ENCODE measurements at places on chromosomes 16 and 17.

DNA sequence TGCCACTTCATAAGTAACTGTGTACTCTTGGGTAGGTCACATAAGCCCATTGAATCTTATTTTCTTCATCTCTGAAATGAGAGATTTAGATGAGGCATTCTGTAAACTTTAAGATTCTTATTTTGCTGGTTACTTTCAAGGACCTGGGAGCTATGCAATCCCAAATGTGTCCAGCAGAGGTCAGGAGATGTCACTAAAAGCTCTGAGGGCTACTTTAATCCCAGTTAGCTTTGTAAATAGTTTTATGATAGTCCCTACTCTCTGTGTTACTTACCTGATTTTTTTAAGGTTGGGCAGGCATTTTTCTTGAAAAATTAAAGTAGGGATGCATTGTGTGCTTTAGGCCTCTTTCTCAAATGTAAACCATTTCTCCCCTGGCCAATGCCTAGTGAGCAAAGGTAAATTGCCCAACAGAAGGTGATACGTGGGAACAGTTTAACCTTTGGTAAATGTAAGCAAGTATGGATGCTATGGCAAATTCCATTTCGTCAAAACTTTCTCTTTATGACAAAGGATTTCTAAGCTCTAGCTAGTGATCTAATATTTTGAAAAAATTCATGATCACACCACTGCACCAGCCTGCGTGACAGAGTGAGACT, 57.1 kb upstream of the WSB1 start:
- DNase-seq: peak; percentile 8

- DNase-seq: no peak
Measured at GRCh38 chr16:84406006-84406963, 37.9 kb downstream of the ATP2C2 start.

GRCh38 chr17:79304884-79305283, 230.3 kb downstream of the ENGASE start:
- DNase-seq: no peak

DNA sequence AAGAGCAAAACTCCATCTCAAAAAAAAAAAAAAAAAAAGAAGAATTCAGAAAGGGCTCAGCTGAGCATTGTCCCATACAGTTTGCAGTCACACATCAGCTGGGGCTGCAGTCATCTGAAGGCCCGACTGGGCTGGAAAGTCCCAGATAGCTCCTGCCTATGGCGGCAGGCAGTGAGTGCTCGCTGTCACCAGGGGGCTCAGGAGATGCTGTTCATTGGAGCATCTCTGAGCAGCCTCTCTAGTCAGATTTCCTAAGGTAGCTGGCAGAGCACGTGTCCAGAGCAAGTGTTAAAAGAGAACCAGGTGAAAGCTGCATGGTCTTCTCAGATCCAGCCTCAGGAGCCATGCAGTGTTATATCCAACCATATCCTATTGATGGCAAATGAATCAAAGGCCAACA, 75.8 kb downstream of the WSCD1 start:
- no peak for DNase-seq

GRCh38 chr16:17566075-17566474, 95.3 kb upstream of the XYLT1 start:
- no peak for DNase-seq

DNA sequence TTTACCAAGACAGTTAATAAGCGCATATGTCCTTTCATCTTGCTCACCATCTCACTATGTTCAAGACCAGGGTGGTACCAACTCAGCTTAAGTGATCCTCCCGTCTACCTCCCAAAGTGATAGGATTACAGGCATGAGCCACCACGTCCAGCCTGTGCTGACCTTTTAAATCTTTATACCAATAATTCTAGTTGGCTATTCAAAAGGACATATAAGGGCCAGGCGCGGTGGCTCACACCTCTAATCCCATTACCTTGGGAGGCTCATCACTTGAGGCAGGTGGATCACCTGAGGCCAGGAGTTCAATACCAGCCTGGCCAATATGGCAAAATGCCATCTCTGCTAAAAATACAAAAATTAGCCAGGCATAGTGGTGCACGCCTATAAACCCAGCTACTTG, 2.4 kb downstream of the CEP95 start:
- no peak for DNase-seq

DNA sequence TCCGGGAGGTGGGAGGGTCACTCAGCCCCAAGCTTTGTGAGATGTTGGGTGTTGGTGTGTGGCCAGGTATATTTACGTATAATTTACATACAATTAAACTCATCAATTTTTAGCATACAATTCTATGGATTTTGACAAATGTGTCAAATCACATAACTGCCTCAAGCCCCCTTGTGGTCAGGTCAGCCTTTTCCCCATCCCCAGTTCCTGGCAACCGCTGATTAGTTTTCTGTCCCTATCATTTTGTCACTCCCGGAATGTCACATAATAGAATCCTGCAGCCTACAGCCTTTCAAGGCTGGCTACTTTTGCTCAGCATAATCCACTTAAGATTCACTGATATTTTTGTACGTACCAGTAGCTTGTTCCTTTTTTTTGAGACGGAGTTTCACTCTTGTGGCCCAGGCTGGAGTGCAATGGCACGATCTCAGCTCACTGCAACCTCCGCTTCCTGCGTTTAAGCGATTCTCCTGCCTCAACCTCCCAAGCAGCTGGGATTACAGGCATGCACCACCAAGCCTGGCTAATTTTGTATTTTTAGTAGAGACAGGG, 19.3 kb upstream of the RAI1 start:
- DNase-seq: no peak

DNA sequence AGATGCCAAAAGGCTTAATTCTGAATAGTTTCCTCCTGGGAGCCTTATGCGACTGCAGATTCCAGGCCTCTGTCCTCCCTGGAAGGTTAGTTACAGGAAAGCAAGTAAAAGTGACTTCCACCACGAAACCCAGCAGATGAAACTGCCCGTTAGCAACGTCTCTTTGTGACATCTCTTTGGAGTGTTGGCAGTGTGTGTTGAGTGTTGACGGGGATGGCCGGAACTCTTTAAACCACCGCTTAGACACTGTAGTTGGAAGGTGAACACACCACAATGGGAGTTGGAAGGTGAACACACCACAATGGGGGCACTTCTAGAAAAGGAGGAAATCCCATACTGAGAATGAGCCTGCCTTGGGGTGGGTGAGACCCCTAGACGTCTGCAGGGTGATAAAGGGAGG, 858 bp downstream of the SKAP1 start:
- peak; percentile 25 for DNase-seq

DNA sequence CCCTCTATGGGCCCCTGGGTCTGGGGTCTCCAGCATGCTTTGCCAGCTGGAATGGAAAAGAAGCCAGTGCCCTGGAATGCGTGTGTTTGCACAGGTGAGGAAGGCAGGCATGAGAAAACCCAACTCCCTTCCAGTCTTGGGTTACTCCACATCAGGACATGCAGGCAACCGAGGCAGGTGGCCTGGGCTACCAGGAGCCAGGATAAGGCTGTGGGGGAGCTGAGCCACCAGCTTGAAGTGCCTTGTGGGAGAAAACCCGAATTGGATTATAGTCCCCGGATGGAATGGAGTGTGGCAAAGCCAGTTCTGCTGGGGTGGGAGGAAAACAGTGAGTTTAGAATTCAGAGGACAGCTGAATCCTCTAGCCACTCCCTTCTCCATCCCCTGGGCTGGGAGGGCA, 7.2 kb downstream of the SRCIN1 start:
- DNase-seq: peak; percentile 94

DNA sequence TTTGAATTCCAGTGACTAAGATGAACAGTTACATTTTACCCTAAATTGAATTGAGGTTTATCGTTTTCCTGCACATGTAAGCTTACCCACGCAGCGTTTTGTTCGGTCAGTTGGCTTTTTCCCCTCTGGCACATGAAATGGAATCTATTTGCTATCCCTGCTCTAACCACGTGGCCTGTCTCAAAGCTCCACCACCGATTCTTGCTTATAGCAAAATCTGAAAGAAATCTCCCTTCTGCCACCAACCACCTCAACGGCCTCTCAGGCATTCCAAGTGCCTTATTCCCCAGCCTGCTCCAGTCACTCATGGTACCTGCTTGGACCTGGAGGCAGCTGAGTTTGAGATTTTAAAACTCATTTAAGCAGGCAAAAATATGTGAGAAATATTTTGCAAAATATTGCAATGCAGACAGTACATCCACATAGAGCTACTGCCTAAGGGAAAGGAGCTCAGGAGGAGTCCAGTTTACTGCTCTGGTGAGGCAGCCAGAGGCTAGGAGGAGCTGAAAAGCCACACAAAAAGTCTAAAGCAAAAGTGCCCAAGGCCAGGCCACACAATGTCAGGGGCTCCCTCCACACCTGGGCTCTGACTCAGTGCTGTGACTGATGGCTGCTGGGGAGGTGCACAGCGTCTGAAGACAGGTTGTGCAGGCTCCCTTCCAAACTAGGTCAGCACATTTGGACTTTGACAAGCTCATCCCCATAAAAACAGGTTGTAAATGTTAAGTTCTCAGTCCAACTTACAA, 26.4 kb downstream of the ARHGAP17 start:
- DNase-seq: no peak

GRCh38 chr17:77801545-77802332, 156.8 kb upstream of the TNRC6C start:
- no peak for DNase-seq

- DNase-seq: no peak
Measured at GRCh38 chr16:13120091-13120490, 218.7 kb downstream of the SHISA9 start.

DNA sequence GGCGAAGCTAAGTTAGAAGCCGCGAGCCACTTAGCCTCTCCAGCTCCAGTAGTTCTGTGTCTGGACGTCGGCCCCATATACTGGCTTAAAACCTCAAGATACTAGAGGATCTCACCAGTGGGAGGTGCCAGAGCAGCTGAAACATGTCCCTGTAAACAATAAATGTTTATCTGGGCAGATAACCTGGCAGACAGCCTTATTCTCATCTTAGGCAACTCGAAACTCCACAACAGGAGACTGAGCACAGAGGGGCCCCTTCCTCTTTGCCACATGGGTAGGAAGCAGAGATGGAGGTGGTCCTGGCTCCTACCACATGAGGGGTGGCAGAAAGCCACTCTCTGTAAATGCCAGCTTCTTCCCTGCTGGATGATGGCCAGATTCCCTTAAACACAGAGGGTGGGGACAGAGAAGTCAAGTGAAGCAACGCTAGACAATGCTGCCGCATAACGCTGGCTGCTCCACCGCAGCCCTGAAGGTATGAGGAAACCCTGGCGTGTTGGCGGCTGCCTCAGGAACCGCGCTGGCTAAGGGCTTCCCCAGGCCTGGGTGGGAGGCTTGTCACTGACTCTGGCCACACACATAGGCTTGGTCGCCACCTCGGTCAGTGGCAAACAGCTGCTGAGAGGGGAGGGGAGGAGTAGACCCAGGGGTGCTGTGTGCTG, 67.9 kb downstream of the HIC1 start:
- peak; percentile 44 for DNase-seq

DNA sequence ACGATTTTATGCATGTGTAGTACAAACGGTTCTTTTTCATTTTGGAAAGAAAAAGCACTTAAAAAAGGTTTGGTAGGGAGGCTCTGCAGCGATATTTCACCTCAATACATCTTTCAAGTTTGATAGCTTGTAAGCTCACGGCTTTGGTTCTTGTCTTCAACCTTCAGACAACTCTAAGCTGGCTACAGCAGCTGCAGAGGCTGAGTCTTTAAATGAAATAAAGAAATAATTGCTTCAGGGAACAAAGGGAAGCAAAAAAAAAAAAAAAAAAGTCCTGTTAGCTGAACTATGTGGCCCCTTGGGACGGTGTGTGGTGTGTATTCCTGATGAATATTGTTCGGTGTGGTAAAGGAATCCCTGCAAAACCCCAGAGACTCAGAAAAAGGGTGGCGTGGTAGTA, 265.1 kb downstream of the NTN1 start:
- DNase-seq: no peak

GRCh38 chr16:81693041-81693743, 85.9 kb upstream of the PLCG2 start:
- no peak for DNase-seq

DNA sequence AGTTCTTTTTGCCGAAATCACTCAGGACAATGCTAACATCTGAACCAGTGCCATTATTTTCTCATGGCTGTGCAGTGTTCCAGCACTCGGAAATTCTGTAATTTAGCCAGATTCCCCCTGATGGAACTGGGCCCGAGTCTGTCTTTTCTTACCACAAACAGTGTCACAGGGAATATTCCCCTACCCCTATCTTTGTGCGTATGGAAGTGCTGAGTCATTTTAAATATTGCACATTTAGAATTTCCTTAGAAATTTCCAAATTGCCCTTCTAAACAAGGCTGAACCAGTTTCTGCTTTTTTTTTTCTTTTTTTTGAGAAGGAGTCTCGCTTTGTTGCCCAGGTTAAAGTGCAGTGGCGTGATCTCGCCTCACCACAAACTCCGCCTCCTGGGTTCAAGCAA, 88.0 kb upstream of the CREBBP start:
- DNase-seq: no peak

- no peak for DNase-seq
Measured at GRCh38 chr16:86685076-86685475, 106.7 kb downstream of the FOXL1 start.

DNA sequence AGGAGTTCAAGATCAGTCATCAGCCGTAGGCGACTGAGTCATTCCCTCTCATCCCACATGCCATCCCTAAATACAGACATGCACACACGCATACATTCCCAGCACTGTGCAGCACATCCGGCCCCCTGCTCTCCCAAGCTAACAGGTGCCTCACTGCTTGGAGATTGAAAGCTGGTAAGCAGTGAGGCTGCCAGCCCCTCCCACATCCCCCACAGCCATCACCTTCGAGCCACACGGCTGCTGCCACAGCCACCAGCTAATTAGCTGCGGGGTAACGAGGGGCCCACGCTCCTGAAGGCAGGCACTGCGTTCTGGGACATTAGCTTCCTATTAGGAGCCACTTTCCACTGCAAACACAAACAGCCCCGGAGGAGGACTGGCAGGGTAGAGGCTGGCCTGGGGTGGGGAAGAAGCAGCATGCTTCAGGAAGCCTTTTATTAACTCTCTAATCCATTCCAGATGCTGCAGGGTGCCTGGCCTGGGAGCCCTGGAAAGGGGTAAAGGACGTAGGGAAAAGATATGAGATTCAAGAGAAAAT, 179.6 kb downstream of the CCT6B start:
- no peak for DNase-seq

- peak; percentile 38 for DNase-seq
Measured at GRCh38 chr16:88194397-88195268, 188.1 kb upstream of the ZNF469 start.

GRCh38 chr16:12341423-12341822, 364.9 kb downstream of the SNX29 start:
- no peak for DNase-seq

GRCh38 chr17:6556121-6557039, at the start of gene PITPNM3:
TSS of gene PITPNM3 (minus strand) at chr17:6556555. CDS start at chr17:6556406, 149 bp downstream.
- no peak for DNase-seq

- no peak for DNase-seq
Measured at GRCh38 chr16:83814659-83814985, 6.8 kb downstream of the HSBP1 start.

DNA sequence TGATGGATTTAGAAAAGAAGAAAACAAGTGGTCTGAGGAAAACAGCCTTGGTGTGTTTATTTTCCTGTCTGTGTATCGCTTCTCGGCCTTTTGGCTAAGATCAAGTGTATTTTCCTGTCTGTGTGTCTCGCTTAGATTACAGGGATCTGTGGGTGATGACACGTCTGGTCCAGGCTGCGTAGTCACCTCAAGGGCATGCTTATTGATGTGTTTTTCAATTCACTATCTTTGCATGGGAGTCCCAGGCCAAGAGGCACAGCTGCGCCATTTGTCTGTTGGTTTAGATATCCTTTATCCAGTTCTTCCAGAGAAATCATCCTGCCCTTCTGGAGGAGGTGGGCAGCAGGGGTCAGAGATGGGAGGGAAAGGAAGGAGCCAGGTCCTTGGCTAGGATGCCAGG, 47.1 kb upstream of the STH start:
- DNase-seq: no peak
